H1 (cell line): ENCODE measurements at places on chromosomes 7 and 10. TPM values are rescaled to one million over a fixed set of nuclear protein-coding genes. Genes with fewer than 3 reads are reported as not detected.

- DNase-seq = no peak
Observed at GRCh38 chr7:114631249-114631822, 216.7 kb downstream of the FOXP2 start.

DNA sequence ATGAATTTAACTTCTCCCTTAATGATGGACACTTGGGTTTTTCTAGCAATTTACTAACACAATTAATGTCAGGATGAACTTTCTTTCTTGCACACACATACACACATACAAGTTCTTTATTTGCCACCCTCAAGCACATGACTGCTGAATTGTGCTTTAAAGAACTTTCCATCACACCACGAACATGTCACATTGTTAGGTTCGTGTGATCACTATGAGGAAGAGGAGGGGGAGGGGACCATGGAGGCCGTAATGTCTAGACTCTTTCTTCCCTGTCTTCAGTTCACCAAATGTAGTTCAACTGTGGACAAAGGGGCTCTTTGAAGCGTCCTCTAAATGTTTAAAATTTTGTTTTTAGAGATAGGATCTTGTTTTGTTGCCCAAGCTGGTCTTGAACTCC, 31.0 kb downstream of the NUP42 start:
- no peak for DNase-seq

CXCL12 gene
- total RNA-seq = 48.0 and 51.4 TPM in 2 replicates

C7orf25 gene
- total RNA-seq = 2.6 and 4.5 TPM in 2 replicates

- DNase-seq = peak; percentile 75
Observed at GRCh38 chr7:22667562-22668239, 59.3 kb upstream of the IL6 start.

GRCh38 chr10:69375307-69376151, 41.2 kb downstream of the TACR2 start:
- DNase-seq = peak; percentile 77

SLC16A9 gene
- total RNA-seq = 11.2 and 11.6 TPM in 2 replicates

RBP3 gene
- not detected in 2 replicates for total RNA-seq

- DNase-seq = no peak
Observed at GRCh38 chr10:77318739-77319138, 318.9 kb downstream of the KCNMA1 start.

OR9A2 gene
- not detected in 2 replicates for total RNA-seq

- no peak for DNase-seq
Observed at GRCh38 chr7:103569621-103570305, 123.8 kb upstream of the SLC26A5 start.
